Keratinocyte (primary cell): ENCODE measurements at places on chromosomes 7 and 10. TPM values are rescaled to one million over a fixed set of nuclear protein-coding genes. Genes with fewer than 3 reads are reported as not detected.

The PCGF6 gene
- 4.6 to 11.1 TPM (median 7.5 TPM) in 3 replicates for polyA plus RNA-seq

The TMEM270 gene
- polyA plus RNA-seq = not detected in 3 replicates

The MACC1 gene
- polyA plus RNA-seq = 9.6 to 16.4 TPM (median 11.3 TPM) in 3 replicates

The PAPSS2 gene
- 1.1 to 1.7 TPM (median 1.1 TPM) in 3 replicates for polyA plus RNA-seq

The INA gene
- polyA plus RNA-seq = 3.4 to 4.6 TPM (median 4.2 TPM) in 3 replicates

The CUL1 gene
- 42.5 to 55.4 TPM (median 50.7 TPM) in 3 replicates for polyA plus RNA-seq

The FXYD4 gene
- polyA plus RNA-seq = not detected in 3 replicates

The SEMA4G gene
- polyA plus RNA-seq = 0.98 to 1.9 TPM (median 1.2 TPM) in 3 replicates

The TMEM178B gene
- polyA plus RNA-seq = 0.01 TPM in 1 of 3 replicates, not detected in the others

The RBP4 gene
- polyA plus RNA-seq = not detected in 3 replicates
